ENCODE measurements at places on chromosomes 5 and 9.

DNA sequence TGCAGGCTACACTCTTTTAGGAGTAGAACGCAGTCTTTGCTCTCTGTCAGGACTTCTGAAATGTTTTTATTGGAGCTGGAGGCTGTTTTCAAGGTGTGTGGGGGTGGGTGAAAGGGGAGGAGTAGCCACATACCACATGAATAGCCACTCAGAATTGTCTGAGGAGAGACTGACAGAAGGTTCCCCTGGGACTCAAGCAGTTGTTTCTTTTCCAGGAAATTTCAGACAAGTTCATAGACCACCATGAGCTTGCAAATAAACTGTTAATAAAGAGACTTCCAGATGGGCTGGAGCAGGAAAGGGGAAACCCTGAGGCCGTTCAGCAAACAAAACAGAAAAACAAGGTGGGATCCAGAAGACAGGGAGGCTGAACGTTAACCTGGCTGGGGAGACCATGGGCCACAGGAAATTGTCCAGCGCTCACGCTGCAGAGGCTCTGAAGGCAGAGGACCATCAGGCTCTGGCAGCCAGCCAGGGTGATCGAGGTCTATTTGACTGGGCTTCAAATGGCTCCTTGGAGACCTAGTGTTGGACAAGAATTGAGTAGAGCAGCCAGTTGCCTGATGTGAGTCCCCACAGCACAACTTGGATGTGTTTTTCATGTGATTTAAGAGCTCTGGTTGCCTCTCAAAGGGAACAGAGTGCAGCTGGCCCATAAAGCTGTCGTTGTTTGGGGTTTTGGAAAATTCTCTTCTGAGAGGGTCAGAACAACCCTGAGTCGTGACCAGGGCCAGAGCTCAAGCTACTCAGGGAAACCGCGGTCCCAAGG is 159.2 kb upstream of the RAI14 start:
- no peak for DNase-seq
- H3K27ac ChIP-seq = no peak overlapping the region
- H3K4me1 ChIP-seq = peaks cover 15% of the 10 kb centered on the region
- peaks cover 17% of the 10 kb centered on the region for H3K27me3 ChIP-seq
- H3K4me3 ChIP-seq = no peak overlapping the region

DNA sequence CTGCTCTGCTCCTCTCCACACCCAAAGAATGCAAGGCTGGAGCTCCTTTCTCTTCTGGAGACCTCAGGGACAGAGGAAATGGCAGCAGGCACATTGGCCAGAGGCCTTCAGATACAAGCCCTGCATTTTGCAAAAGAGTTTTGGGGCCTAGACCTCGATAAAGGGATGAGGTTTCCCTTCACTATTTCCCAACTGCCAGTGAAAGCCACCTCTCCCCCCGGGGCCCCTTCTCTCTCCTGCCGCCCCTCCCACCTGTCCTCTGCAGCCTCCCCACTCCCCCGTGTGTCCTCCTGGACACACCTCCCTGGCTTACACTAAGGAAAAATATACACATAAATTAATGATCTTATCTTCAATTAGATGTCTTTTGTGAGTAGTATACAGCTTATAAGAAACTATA is 21.3 kb upstream of the LMNB1 start:
- no peak for DNase-seq
- H3K27ac ChIP-seq = no peak overlapping the region
- H3K4me1 ChIP-seq = peaks cover 35% of the 10 kb centered on the region
- H3K4me3 ChIP-seq = no peak overlapping the region
- H3K27me3 ChIP-seq = no peaks in the 10 kb centered on the region

- H3K4me1 ChIP-seq = peaks cover 26% of the 10 kb centered on the region
- peak overlapping the region; percentile 82 for H3K4me3 ChIP-seq
- peak; percentile 43 for DNase-seq
- no peaks in the 10 kb centered on the region for H3K27me3 ChIP-seq
- peak overlapping the region; percentile 81 for H3K27ac ChIP-seq
Observed at GRCh38 chr5:109688630-109688969, 1.1 kb upstream of the MAN2A1 start.

DNA sequence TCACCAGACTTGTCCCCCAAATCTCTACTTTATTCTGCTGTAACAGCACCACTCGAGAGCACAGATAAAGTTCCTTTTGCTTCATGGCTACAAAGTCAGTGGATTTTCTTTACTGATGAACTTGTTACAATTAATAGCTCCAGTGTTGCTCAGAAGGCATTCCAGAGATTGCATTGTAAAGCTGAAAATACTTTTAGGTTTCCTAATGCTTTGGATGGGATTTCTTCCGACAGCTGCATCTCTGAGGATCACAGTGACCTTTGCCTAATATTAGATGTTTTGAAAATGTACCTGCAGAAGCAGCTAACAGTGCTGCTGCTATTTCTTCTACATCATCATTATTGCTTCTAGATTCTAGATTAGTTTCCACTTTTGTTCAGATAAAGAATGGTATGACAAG is 58.8 kb upstream of the TMEM171 start:
- DNase-seq = no peak
- no peaks in the 10 kb centered on the region for H3K36me3 ChIP-seq
- no peak overlapping the region for H3K27ac ChIP-seq
- H3K27me3 ChIP-seq = peaks cover 15% of the 10 kb centered on the region
- no peaks in the 10 kb centered on the region for H3K4me1 ChIP-seq

DNA sequence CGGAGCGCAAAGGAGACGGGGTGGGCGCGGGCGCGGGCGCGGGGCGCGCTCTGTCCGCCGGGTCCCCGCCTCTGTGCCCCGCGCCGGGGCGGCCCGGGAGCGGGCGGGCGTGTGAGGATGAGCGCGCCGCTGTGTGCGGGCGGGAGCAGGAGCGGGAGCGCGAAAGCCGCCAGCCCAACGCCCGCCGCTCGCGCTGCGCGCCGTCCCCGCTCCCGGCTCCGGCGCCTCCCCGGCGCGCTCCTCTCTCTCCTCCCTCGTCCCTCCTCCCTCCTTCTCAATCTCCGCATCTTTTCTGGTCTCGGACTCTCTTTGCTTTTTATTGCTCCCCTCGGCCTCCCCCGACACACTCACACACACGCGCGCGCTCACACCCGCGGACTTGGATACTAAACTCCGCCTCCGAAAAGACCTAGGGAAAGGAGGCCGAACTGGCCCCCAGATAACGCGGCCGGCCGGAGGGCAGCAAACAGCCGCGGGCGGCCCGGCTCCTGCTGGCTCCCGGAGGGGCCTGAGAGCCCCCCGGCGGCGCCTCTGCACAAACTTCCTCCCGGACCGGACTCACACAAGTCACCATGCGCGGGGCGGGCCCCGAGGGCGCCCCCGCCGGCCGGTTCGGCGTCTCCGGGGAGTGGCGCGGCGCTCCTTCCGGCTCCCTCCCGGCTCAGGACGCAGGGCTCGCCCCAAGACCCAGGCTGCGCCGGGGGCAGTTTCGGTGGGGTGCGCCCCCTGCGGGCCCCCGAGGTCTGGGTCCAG is at the start of gene FIBCD1:
Gene FIBCD1 (minus strand): TSS at position 596 of the 753 bp plus-strand sequence. CDS start 640 bp downstream, outside the sequence.
- H3K4me1 ChIP-seq = peaks cover 13% of the 10 kb centered on the region
- peak within 1 kb of the TSS; percentile 77 for H3K4me3 ChIP-seq
- peak; percentile 41 for DNase-seq
- H3K27ac ChIP-seq = no peak within 1 kb of the TSS
- peaks cover 51% of the 10 kb centered on the region for H3K27me3 ChIP-seq

GRCh38 chr5:83492331-83492730 is 20.8 kb downstream of the VCAN start:
- no peaks in the 10 kb centered on the region for H3K36me3 ChIP-seq
- H3K4me1 ChIP-seq = no peaks in the 10 kb centered on the region
- DNase-seq = no peak
- H3K27me3 ChIP-seq = peaks cover 5% of the 10 kb centered on the region

GRCh38 chr5:80837679-80838078 is 122.5 kb upstream of the RASGRF2 start:
- peak; percentile 49 for DNase-seq
- peaks cover 21% of the 10 kb centered on the region for H3K4me1 ChIP-seq
- H3K36me3 ChIP-seq = peaks cover 6% of the 10 kb centered on the region
- H3K27me3 ChIP-seq = no peaks in the 10 kb centered on the region

GRCh38 chr9:98403715-98404114 is 148.3 kb upstream of the TBC1D2 start:
- H3K36me3 ChIP-seq = no peaks in the 10 kb centered on the region
- H3K27ac ChIP-seq = no peak overlapping the region

- H3K4me1 ChIP-seq = no peaks in the 10 kb centered on the region
- no peak overlapping the region for H3K4me3 ChIP-seq
- H3K27ac ChIP-seq = no peak overlapping the region
- H3K36me3 ChIP-seq = no peaks in the 10 kb centered on the region
- H3K27me3 ChIP-seq = no peaks in the 10 kb centered on the region
Observed at GRCh38 chr9:98598861-98599260, 109.9 kb downstream of the GABBR2 start.

DNA sequence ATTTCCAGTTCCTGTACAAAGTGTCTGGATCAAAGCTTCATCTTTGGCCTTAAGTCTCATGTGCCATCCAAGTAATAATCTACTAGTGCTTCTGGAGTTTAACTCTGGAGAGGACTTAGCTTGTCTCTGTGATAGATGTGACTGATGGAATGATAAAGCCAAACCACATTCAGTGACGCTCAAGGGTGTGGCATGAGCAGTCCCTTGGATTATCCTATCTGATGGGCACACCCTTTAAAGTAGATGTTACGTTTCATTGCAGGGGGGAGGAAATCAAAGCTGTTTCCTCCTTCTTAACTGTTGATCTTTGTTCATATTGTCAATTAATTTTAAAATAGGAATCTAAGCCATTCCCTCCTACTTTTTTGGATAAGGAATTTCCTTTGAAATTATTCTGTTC is 8.5 kb upstream of the EGFLAM start:
- H3K4me1 ChIP-seq = no peaks in the 10 kb centered on the region
- no peak for DNase-seq
- no peak overlapping the region for H3K27ac ChIP-seq
- peaks cover 26% of the 10 kb centered on the region for H3K27me3 ChIP-seq
- no peaks in the 10 kb centered on the region for H3K36me3 ChIP-seq
- H3K4me3 ChIP-seq = no peak overlapping the region

GRCh38 chr5:1325870-1326531 is 18.9 kb downstream of the CLPTM1L start:
- H3K4me3 ChIP-seq = no peak overlapping the region
- H3K4me1 ChIP-seq = no peaks in the 10 kb centered on the region
- DNase-seq = no peak

DNA sequence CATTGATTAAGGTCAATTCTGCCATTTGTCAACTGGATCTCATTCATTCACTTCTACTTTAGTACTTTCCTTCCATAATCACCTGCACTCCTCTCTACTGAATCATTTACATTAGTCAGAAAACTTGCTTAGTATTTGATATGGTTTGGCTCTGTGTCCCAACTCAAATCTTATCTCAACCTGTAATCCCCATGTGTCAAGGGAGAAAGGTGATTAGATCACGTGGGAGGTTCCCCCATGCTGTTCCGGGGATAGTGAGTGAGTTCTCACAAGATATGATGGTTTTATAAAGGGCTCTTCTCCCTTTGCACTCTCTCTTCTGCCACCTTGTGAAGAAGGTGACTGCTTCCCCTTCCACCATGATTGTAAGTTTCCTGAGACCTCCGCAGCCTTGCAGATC is 23.7 kb upstream of the UGCG start:
- H3K4me3 ChIP-seq = no peak overlapping the region
- H3K36me3 ChIP-seq = no peaks in the 10 kb centered on the region
- no peak for DNase-seq

DNA sequence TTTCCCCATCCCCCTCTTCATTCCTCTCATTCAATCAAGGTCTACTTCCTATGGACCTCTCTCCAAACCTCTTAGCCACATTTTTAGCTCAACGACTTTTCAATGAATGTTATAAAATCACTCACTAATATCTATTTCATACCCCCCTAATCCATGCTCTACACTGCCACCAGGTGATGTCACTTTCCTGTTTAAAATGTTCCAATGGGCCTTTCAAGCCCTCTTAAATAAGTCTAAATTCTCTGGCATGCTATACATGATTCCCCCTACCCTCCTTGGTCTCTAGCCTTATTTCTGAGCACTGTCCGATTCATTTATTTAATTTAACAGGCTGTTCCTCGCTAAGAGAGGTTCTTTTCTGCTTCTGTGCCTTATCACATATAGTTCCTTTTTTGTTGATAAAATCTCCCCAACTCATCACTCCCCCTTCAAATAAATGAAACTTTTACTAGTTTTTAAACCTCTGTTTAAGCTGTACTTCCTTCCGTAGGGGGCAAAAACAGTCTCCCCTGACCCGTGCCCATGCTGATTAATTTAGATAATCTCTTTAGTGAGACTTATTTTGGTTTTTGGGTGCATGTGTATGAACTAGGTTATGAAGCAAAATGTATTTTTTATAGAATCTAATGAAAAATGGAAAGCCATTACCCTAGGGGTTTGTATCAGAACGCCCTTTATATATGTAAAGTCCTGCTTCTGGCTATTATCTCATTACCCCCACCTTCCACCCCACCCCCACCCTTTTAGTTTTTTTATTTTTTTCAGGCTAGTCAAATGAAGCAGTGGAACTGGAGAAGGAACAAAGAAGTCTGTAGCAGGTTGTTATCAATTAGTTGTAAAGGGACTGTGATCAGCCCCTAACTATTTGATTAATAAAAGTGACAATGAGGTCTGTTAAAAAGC is 9.0 kb downstream of the ABHD17B start:
- peak overlapping the region; percentile 30 for H3K4me3 ChIP-seq
- no peaks in the 10 kb centered on the region for H3K27me3 ChIP-seq
- peaks cover 55% of the 10 kb centered on the region for H3K4me1 ChIP-seq

DNA sequence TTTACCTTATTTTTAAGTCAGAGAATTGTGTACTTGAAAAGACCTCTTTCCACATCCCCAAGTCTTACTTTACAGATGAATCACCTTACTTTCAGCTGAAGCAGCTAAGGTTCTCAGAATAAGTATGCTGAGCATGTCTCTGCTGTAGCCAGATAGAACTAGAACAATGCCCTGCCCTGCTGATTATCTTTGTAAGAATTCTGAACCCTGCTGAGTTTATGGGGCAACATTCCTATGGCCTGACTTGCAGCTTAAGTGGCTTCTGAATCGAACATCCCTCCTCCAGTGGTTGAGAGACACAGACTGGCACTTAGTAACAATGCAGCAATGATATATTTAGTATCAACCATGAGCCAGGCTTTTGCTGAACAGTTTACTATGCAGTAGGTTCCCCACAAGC is 592.0 kb upstream of the WWC1 start:
- H3K4me3 ChIP-seq = no peak overlapping the region
- no peaks in the 10 kb centered on the region for H3K4me1 ChIP-seq
- H3K27ac ChIP-seq = no peak overlapping the region
- H3K27me3 ChIP-seq = no peaks in the 10 kb centered on the region
- H3K36me3 ChIP-seq = no peaks in the 10 kb centered on the region
